ENCODE measurements at places on chromosomes 7 and 10.

DNA sequence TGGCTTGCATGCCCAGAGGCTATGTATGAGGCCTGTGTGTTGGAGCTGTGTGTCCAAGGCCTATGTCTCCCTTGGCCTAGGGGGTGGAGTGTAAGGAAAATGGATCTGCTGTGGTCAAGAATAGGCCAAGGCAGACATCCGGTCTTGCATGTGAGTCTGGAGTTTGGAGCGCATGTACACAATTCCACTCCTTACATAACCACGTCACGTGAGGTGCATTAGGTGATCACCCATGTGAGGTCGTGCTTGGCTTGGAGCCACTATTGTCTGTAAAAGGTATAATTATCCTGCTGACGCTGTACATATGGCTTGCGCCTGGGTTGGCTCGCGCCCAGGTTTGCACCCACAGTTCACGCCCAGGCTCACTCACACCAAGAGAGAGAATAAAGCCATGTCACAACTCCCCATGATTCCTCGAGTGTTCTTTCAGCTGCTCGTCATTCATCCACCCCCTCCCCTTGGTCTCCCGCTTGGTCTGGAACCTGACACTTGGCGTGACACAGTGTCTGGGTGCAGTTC lies 105.5 kb downstream of the BICC1 start:
- no peak for DNase-seq

DNA sequence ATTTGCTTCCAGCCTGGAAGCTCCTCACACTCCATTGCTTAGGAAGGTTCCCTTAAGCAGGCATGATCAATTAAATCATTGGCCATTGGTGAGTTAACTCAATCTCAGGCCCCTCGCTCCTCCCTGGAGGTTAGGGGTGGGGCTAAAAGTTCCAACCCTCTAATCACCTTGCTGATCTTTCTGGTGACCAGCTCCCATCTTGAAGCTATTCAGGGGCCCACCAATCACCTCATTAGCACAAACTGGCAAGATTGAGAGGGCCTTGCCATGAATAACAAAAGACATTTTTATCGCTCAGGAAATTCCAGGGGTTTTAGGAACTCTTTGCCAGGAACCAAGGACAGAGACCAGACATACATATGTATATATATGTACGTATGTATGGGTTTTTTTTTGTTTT lies 58.4 kb downstream of the AGK start:
- no peak for DNase-seq

- DNase-seq: peak; percentile 62
These were observed 1.7 kb downstream of the CREB3L2 start for GRCh38 chr7:138000081-138000701.

- DNase-seq: no peak
These were observed 822 bp downstream of the ZNF800 start for GRCh38 chr7:127391591-127392181.

GRCh38 chr7:30070052-30070451 lies 41.8 kb downstream of the PLEKHA8 start:
- DNase-seq: no peak

DNA sequence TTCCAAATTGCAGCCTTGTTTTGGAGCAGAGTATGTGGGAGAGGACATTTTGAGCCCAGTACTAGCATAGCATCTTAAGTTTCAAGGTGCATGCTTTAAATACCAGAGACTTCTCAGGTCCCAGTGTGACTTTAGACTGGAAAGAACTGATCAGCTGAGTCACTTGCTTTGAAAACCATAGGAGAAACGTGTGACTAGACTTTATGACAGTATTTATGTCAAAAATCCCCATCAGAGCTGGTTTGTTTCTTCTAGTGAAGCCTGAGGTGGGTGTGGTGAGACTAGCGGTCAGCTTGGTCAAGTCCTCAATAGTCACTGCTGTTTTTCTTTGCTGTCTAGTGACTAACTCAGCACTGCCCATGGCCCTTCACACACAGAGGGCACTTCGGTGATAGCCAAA lies 724.2 kb downstream of the GATA3 start:
- no peak for DNase-seq

GRCh38 chr10:80136134-80136571 lies 3.6 kb downstream of the PLAC9 start:
- peak; percentile 96 for DNase-seq

DNA sequence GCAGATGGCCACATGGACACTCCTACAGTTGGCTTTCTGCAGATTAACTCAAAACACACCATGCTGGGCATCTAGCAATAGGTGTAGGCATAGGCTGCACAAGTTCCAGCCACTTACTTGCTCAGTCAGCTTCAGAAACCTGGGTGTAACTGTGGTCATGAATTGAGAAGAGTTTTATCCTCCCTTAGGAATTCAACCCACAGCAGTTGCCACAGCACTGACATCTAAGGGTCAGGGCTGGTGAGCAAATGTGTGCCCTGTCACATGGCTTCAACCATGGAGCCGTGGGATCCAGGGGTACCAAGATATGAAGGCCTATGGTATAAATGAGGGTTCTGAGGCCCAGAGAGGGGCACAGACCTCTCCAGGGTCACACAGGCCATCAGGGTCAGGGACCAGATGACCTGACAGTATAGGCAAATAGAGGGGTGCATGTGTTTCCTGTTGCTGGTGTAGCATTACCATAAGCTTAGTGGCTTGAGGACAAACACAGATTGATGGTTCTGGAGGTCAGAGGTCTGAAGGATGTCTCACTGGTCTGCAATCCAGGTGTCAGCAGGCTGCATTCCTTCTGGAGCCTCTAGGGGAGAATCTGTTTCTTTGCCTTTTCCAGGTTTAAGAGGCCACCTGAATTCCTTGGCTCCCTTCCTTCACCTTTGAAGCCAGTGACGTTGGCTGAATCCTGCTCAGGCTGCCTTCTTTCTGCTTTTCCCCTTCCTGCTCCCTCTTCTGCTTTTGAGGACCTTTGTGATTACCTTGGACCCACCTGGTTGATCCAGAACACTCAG lies 24.1 kb downstream of the MINDY4 start:
- DNase-seq: no peak
